ENCODE measurements at places on chromosomes 5 and 9.
A peak's percentile ranks its signal among the peaks of the same experiment; 100 is the strongest.

DNA sequence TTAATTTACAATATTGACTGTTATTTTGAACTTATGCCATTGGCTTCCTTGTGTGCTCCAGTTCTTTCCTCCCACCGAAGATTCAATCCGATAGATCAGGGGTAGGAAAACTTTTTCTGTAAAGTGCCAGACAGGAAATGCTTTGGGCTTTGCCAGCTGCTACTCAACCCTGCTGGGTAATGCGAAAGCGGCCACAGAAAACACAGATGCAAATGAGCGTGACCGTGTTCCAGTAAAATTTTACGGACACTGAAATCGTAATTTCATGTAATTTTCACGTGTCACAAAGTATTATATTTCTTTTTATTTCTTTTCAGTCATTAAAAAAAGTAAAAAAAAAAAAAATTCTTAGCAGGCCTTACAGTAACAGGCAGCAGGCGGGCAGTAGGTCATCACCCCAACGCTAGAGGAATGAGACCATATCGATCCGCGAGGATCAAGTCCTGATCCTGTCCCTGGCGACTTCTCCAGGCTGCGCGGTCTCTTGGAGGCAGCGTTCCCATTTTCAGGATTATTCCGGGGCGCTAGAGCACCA, 599 bp downstream of the NMRK1 start:
- DNase-seq, result no peak

DNA sequence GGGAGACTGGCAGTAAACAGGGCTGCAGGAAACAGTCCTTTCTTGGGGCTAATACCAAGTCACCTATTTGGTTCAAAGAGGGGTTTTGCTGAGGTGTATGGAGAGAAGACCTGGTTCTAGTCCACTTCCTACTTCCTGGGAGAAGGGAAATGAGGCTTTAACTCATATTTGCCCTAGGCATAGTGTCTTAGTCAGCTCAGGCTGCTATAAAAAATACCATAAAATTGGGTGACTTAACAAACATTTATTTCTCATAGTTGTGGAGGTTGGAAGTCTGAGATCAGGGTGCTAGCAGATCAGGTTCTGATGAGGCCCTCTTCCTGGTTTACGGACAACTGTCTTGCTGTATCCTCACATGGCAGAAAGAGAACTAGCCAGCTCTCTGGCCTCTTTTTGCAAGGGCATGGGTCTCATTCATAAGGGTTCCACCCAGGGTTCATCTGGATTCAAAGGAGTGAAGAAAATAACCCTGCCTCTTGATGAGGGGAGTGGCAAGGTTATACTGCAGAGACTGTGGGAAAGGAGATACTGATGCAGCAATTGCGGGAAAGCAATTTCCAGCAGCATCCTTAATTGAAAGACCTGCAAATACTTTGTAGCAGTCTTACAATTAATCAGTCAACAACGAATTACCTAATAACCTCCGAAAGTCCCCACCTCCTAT, 40.5 kb downstream of the ANKDD1B start:
- DNase-seq, result no peak

DNA sequence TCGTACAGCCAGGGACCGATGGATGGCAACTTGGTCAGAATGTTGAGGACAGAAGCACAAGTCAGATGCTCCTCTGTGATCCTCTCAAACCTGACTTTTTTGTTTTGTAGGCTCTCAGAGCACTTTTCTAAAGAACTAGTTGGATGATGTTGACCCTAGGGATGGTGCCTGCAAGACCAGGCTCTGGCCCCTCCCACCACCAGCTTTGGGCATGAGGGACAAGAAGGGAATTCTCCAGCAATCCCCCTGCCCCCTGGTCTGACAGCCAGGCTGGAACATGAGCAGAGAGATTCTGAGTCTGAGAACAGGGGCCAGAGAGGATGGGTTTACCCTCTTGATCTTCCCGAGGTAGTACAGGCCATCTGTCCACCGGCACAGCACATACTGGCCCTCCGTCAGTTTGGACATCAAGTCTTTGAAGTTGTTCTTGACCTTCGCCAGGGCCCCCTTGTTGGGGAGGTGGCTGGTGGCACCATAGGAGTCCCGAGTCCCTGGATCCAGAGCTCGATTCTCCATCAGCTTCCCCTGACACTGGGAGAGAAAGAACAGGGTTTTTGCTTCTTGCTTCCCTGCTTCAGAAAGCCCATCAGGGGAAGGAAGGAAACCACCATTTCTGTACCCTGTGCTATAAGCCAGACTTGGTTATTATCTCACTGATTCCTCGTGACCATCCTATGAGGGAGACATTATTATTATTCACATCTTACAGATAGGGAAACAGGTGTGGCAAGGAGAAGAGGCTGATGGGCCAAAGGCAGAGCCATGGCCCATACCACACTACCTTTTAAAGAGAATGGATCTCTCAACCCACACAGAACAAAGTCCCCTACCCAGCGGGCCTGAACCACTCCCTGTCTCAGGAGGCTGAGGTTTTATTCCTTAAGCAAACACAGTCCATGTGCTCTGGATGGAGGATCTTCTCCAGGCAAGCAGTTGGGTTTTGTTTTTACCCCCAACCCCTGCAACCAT, 2.5 kb downstream of the PHF19 start:
- no peak for DNase-seq

DNA sequence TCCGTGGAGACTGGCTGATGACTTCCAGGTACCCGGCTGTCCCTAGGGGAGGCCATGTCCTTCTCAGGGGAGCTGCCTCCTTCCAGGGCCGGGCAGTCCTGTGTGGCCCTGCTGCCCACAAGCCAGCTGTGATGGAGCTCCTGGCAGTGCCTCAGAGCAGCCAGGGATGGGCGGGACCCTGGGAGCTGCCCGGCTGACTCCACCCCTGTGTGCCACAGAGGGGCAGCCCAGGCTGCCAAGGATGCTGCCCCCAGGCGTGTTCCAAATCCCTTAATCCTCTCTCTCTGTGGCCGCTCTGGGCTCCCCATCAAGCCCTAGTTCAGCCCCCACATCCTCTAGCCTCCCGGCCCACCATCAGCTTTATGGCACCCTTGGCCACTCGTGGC, 7.0 kb upstream of the SCGB3A1 start:
- no peak for DNase-seq

- no peak for DNase-seq
Measured at GRCh38 chr9:438961-439768, 224.5 kb downstream of the DOCK8 start.

DNA sequence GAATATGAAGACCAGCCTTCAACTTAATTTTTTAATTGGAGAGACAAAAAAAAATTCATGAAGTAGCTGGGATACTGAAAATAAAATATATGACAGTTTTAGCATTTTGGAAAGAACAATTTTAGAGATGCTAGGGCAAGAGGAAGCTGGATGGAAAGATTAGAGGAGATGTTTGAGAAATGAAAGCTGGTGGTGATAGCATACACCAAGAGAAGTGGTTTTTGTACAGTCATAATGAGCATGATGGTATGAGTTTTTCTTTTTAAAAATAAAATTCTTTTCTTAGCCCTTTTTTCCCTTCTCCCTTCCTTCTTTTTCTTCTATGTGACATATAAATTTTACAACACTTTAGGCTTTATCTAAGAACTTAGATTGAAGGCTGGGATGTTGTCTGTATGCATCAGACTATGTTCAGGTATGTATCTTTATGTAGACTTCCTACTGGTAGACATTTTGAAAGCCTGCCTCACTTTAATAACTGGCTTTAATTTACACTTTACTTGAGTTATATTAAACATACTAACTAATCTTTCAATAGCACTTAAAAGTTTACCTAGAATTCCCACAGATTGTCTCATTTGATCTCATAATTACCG, 522.5 kb downstream of the TLE4 start:
- no peak for DNase-seq

GRCh38 chr9:76290555-76290954, 103.7 kb downstream of the RFK start:
- DNase-seq, result no peak

DNA sequence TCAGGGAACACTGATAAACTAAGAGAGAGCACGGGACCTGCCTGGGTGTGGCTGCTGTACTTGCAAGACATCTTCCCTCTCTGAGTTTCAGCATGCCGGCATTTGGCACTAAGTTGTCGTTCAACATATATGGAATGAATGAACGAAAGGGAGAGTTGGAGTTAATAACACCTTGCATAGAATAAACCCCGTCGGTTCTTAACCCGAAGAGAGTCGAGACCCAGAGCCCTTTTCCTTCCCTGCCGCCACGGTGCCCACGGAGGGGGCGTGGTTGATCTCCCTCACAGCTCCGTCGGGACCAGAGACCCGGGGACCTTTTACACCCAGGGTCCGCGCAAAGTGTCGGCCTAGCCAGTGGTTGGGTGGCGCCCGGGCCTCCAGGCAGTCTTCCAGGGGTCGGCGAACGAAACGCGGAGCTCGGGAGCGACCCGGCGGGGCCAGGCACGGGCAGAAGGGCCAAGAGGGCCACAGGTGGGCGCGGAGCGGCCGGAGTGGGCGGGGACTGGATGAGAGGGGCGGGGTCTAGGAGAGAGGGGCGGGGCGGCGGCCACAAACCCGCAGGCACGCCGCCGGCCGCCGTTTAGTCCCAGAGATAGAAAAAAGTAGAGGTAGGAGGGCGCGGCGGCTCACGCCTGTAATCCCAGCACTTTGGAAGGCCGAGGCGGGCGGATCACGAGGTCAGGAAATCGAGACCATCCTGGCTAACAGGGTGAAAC, 735 bp upstream of the RPL26L1 start:
- DNase-seq, result peak; percentile 49
